CD4-positive, alpha-beta T cell treated with Interleukin-1 beta for 1 hour (primary cell): ENCODE measurements at places on chromosomes 2 and 18.
A peak's percentile ranks its signal among the peaks of the same experiment; 100 is the strongest.

DNA sequence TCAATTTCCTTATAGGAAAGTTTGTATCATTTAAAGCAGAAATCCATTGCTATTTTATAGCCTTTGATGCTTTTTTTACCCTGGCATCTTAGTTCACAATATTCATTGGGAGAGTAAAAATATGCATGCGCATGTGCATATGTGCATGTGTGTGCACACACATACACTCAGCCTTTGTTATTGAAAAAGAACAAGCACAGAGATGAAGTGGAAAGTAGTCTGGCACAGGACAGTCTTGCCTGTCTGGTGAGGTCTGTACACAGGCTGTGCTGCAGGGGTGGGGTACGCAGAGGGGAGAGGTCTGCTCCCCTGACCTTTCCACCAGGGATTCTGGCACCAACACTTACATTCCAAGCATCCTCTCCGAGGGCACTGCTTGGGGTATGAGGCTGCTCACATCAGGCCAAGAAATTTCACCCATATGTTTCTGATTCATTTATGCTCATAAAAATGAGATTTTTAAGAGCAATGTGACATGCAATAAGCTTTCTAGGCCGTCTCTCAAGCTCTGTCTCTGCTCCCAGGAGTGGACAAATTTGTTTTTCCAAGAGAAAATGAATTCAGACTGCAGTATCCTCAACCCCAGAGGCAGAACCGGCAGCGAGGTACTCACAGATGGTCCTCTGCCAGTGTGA, 237.2 kb downstream of the INSIG2 start:
- no peak for DNase-seq

DNA sequence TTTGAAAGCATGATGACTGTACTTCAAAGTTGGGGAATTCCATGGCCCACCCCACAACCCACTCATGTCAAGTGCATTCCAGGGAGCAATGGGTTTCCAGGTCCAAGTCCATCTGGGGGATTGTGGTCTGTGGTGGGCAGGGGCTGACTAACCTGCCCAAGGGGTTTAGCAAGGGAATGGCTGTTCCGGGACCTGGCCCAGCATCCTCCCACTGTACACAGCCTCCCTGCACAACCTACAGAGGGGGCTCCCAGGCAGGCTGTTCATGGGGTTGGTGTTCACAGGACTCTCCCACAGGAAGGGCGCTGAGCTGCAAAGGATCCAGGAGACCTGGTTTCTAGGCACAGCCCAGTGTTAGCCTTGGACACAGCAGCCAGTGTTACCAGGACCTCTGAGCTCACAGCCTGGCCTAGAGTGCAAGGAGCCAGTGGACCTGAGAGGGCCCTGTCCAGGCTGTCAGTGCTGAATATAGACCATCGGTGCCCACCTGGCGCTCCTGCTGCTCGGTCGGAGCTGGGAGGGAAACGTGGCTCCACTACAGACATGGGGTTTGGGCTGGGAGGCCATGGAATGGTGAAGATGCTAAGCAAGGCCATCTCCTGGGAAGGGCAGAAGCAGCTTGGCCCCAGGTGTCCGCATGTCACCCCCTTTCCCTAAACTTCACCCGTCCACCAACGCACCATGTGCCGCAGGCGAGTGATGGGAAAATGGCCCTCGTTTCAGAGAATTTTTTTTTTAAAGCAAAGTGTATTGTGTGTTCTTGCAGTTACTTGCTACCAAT, 317.2 kb downstream of the GBX2 start:
- DNase-seq: no peak

GRCh38 chr2:217291259-217291658, 431.4 kb upstream of the TNP1 start:
- DNase-seq: no peak

DNA sequence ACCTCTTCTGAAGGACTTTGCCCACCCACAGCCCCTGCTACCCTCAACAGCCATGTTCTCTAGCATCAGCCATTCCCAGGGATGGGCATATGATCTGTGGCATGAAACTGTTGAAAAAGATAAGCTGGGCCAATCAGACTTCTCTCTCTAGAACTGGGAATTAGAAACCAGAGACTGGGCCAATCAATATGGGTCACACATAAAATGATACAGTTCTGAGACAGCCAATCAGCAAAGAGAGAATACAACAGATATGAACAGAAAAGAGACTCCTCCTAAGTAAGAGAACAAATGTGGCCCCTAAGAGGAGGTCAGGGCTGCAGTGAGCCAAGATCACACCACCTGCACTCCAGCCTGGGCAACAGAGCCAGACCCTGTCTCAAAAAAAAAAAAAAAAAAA, 2.1 kb downstream of the KIDINS220 start:
- DNase-seq: no peak

DNA sequence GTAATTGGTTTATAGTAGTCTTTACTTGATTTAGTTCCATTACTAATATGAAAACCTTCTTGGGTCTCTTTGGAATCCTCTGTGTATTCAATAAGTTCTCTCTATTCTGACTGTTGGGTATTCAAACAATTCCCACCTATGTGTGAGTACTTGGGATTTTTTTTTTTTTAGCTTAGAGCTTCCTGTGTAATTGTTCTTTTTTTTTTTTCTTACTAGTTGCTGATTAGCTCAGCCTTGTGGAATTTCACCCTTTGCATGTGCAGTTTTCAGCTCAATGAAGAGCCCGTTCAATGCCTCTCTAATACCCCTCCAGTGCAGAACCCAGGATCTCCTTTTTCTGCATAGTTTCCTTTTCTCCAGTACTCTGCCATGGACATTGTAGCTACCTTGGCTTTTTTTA, 339.1 kb upstream of the GALNT5 start:
- no peak for DNase-seq

DNA sequence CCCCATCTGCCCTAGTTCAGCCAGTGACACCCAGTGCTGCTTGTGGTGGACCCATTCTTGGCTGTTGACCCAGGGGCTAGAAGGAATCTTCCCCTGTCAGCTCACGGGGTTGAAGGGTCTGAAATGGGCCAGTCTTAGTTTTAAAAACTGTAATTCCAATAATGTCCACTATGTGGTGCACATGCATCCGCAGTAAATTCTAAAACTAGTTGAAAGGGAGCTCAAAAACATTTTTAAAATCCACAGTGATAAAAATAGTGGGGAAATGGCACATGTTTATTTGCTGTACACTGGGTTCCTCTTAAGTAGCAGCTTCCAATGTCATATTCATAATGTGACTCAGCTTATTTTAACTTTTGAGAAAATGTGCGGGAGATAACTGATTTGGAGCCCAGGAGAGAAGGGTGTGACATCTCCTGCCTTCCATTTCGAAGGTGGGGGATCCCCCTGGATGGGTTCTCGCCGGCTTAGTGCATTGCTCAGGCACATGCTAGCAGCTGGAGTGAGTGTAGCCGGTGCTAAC, 32.8 kb downstream of the GRHL1 start:
- DNase-seq: peak; percentile 64

DNA sequence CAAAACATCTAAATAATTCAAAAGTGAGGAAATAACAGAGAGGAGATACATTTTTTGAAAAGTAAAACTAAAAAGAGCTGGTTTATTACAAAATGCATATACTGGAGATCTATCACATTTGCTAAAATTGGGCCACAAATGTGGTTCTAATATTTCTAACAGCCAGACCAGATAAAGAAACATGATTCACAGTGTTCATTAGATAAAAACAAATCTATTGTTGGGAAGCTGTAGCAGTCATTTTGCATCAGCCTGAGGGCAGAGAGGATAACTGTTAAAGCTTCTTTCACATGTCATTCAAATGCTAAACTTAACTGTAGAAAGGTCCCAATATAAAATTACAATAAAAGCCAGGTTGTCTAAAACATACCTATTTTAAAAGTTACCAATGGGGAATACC, 148.3 kb downstream of the GULP1 start:
- DNase-seq: no peak

GRCh38 chr2:213150315-213151097, 906 bp downstream of the IKZF2 start:
- no peak for DNase-seq

- DNase-seq: no peak
Observed at GRCh38 chr2:198720266-198720665, 737.5 kb downstream of the SATB2 start.

DNA sequence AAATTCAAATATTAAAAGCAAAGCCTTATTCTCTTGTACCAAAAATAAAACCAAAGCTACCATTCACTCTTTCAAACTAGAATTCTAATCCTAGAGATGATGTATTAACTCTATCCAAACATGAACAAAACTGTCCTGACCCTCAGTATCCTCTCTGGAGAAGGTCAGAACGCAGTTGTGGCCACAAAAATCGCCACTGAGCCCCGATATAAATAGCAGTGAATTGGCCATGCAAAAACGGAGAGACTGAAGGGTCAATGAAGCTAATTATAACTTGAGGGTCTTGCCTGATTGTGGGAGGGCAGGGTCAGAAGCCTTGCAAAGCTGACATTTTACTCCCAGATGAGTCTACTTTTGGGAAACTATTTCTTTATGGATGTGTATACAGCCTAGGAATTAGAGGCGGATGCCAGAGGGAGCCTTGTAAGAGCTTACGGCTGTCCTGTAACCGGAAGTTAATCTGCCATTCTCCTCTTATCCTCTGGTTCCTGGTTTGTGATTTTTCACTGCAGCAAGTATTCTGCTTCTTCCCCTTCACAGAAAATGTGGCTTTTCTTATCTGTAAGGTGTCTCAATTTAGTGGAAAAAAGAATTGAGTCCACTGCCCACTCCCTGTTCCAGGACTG, 28.1 kb downstream of the CAVIN2 start:
- DNase-seq: no peak

- DNase-seq: no peak
Observed at GRCh38 chr2:239947729-239948045, 77.5 kb downstream of the NDUFA10 start.

- DNase-seq: peak; percentile 9
Observed at GRCh38 chr2:47269316-47270232, 114.5 kb upstream of the STPG4 start.

DNA sequence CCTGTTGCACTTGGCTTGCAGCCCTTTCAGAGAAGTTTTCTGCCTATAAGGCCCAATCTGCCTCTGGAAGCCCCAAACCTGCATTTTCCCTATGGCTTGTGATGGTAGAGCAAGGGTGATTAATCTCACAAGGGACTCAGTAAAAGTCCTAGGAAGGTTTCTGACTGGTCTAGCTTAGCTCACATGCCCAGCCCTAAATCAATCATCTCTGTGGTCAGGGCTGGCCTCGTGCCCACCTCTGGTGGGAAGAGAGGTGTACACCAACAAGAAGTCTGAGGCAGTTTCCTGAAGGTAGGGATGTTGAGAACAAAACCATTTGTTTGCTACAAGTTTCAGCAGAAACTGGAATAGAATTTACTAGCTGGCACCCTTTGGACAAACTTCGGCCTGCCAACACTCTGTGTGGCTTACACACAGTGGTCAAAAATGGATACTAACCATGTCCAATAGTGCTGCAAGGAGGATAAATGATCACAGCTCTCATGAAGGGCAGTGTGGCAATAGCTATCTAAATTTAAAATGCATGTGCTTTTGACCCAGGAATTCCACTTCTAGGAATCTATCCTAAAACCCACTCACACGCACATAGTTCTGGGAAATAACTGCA, 96.4 kb downstream of the EN1 start:
- no peak for DNase-seq

GRCh38 chr2:180905461-180905860, 74.9 kb upstream of the UBE2E3 start:
- no peak for DNase-seq

DNA sequence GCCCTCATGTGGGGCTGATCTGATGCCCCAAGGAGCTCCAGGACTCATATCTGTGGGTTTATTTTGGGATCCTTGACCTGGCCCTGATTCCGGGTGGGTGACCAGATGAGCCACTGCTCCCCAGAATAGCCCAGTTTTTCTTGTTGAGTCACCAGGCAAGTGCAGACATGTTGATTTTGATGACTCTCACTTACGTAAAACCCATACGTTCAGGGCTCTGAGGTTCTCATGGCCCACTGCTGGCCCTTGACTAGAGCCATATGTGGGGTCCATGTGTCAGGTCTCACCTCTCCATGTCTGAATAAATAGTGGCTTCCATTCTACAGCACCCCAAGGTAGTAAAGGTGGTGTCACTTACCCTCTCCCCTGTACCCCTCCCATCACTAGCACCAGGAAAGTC, 41.9 kb downstream of the CDC42EP3 start:
- no peak for DNase-seq

GRCh38 chr18:37787452-37787851, 221.9 kb upstream of the CELF4 start:
- DNase-seq: no peak

DNA sequence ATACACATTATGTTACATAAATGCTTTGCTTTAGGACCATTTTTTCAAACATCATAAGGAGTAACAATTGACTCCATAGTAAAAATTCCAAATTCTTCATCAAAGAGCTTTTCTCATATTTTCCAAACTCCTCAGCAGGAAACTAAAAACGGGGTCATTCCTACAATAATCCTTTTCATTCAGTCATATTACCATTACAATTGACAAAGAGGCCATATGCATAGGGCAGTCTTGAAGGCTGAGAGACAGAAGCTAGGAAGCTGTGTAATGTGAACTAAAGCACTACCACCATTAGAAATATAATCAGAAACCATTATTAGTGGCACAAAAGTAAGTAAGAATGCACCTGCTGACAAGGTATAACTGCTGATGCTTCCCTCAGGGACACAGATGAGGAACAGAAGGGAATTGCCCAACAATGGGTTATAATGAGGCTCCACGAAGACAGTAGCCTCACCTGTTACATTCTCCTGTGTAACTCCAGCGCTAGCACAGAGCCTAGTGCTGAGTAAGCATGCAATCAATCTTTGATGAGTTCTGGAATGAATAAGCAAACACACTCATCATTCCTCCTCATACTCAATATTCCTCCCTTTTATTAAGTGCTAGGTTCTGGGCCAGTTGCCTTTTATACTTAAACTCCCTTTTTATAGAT, 942.3 kb downstream of the CPS1 start:
- DNase-seq: no peak

- DNase-seq: no peak
Observed at GRCh38 chr18:74278058-74278457, 13.7 kb downstream of the CYB5A start.

DNA sequence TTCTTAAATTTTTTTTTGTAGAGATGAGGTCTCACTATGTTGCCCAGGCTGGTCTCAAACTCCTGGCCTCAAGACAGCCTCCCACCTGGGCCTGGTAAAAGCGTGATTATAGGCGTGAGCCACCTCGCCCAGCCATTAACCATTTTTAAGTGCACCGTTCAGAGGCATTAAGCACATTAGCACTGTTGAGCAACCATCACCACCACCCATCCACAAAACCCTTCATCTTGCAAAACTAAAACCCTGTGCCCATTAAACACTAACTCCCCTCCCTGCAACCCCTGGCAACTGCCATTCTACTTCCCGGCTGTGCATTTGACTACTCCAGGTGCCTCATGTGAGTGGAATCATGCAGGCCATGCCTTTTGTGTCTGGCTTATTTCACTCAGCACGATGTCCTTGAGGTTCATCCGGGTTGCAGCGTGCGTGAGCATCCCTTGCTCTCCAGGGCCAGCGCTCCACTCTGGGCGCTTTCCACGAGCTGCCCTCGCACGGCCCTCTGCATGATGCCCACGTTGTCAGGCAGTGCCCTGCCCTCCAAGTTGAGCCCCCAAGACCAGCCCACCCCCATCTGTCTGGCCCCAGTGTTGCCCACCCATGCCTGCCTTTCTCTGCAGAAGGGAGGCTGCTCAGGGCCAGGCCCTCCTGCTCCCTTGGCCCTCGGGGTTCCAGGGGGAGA, 63.0 kb upstream of the GLI2 start:
- DNase-seq: no peak
